NCI-H345 (cell line): ENCODE measurements at places on chromosomes 12 and 14.

DNA sequence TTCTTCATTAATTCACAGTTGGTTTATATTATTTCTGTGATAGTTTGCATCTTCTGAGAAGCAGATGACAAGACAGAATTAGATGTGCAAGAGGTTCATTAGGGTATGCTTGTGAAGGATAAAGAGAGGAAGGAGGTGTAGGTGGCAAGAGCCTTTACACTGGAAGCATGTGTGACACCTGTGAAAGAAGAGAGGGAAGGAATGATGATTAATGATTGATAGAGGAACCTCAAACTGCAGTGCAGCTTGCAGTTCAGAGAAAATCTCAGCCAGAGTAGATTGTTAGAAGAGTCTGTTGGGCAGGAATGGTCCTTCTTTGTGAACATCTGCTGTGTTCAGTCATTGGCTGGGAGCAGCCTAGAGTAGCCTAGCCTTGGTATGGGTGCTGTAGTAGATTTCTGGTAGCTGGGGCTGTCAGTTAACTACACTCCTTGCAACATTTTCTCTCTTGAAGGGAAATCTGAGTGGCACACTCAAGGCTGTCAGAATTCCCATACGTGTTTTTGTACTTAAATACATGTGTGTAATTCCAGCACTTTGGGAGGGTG, 9.0 kb downstream of the RCOR1 start:
- DNase-seq: no peak

GRCh38 chr12:81499809-81500208, 259.3 kb downstream of the PPFIA2 start:
- DNase-seq: no peak

- no peak for DNase-seq
Observed at GRCh38 chr12:133217219-133217618, 18.5 kb downstream of the ANHX start.

- no peak for DNase-seq
Observed at GRCh38 chr14:92441751-92442504, 71.7 kb upstream of the RIN3 start.

DNA sequence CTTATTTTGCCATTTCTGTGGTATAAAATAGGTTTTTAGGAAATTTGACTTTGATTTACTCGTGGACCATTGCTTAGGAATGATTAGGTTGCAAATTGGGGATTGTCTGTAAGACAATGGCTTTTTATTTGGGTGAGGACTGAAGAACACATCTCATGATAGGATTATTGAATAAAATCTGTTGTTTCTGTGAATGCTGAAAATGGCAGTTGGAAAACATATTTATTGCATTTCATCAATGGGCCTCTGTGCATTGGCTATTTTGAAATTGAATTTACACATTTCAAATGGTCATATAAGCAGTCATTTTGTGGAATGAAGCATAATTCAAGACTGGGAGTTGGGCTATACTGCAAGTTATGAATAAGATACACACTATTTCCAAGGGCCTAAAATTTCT, 46.0 kb downstream of the FGD4 start:
- DNase-seq: no peak

DNA sequence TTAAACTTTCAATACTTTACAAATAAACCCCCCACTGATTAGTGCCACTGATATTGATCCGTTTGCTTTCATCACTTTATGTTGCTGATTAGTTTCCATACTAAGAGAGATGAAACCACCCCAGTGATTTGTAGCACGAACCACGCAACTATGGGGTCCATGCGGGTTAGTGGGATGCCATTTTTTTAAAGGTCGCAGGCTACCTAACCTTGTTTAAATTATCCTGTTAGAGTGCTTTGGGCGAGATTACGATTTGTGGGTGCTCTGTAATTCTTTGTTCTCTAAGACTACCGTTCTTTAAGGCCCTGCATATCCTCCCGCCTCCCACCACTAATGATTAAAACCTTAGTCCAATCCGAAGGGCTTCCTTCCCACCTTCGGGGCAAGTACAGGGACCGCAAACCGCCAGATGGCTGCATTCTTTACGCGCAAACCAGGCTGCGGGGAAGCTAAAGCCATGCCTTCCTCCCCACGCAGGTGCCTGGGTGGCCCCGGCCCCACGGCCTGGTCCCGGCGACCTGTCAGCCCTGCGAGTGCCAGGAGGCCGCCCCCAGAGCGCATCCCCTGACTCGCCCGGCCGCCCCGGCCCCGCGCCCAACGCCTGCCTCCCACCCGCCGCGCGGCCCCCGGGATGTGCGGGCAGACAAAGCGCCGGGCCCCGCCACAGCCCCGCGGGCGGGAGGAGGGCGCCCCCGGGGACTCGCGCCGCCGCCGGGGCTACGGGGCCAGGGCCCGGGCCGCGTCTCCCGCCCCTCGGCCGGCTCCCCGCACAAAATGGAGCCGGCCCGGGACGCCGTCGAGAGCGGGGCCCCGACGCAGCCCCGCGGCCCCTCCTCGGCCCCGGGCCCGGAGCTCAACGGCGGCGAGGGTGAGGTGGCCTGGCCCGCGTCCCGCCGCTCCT, 759 bp downstream of the NFYB start:
- DNase-seq: peak; percentile 35

DNA sequence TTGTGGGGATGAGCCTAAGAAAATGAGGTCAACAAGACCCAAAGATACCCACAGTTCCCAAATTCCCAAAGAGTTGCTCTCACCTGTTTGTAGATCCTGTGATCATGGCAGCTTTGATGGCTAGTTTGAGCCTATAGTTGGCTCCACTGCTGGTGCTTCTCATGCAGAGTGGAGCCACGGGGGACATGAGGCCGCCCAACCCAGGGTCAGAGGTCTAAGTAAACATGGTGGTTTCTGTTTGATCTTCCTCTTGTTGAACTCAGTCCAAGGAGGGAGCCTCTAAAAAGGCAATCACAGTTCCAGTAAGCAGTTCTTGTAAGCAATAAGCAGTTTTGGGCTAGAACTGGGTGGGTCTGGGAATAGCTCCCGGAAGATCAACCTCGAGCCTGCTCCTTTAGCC, 125.6 kb upstream of the DHRS4 start:
- DNase-seq: no peak

DNA sequence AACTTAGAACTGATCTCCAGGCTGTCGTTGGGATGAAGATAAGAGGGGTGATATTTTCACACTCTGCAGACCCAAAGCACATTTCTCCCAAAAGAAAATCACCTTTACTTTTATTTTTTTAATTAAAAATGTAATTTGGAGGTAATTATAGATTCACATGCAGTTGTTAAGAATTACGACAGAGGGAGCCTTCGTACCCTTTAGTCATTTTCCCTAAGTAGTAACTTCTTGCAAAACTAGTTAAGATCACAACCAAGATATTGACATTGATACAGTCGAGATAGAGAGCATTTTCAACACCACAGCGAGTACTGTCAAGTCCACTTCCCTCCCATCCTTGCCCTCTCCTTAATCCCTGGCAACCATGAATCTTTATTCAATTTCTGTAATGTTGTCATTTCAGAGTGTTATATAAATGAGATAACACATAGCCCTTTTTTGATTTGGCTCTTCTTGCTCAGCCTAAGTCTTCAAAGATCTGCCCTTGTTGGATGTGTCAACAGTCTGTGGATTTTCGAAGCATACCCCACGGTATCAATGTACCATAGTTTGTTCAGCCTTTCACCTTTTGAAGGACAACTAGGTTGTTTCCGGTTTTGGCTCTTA, 39.6 kb downstream of the DNAH10 start:
- no peak for DNase-seq

DNA sequence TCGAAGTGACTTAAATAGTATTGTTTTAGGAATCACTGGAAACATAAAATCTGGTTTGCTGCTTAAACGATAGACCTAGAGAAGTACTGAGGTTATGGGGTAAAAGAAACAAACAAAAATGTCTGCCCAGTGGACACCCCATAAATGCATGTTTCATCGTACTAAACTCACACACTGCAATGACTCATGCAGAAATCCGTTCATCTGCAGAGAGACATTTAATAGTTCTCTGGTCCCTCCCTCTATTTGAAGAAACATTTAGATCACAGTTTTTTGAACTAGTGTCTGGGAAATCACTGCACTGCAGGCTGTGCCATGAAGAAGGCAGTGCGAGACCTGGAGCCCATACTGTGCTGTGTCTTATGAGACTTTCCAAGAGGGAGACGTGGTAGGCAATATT, 25.5 kb downstream of the SLC17A8 start:
- no peak for DNase-seq

- DNase-seq: no peak
Observed at GRCh38 chr14:64974563-64974962, 2.4 kb upstream of the RAB15 start.

- DNase-seq: no peak
Observed at GRCh38 chr12:108633534-108634248, at the start of gene SELPLG. SELPLG (minus strand) TSS chr12:108633894; CDS start chr12:108624307, 9,587 bp downstream.
